ENCODE measurements at places on chromosomes 6 and 20. TPM values are rescaled to one million over a fixed set of nuclear protein-coding genes. Genes with fewer than 3 reads are reported as not detected.

GRCh38 chr20:50730765-50731054 is 670 bp upstream of the PARD6B start:
- no peaks in the 10 kb centered on the region for H3K36me3 ChIP-seq
- peak overlapping the region; percentile 91 for H3K4me3 ChIP-seq
- peaks cover 10% of the 10 kb centered on the region for H3K27me3 ChIP-seq
- no peak for DNase-seq
- peak overlapping the region; percentile 77 for H3K27ac ChIP-seq
- H3K4me1 ChIP-seq, result peaks cover 3% of the 10 kb centered on the region

GRCh38 chr20:51277961-51278360 is 255.1 kb upstream of the KCNG1 start:
- no peaks in the 10 kb centered on the region for H3K4me1 ChIP-seq
- DNase-seq, result no peak
- H3K36me3 ChIP-seq, result no peaks in the 10 kb centered on the region
- H3K27me3 ChIP-seq, result no peaks in the 10 kb centered on the region
- H3K4me3 ChIP-seq, result no peak overlapping the region
- no peak overlapping the region for H3K27ac ChIP-seq

The GSTA2 gene
- total RNA-seq, result not detected

DNA sequence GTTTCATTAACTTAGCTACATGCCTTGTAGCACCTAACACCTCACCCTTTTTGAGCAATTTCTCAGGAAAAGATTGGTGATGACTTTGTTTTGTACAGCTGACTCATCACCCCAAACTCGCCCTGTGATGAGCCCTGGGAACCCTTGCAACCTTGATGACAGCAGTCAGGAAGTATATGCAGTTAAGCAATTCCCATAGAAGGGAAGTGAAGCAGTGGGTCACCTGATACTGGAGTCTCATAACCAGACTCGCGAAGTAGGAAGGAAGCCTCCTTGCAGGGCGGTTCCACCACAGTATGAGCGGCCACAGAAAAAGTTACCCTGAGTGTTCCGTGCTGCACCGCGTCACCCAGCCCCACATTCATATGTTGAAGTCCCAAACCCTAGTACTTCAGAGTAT is 82.0 kb upstream of the EDN1 start:
- H3K36me3 ChIP-seq, result no peaks in the 10 kb centered on the region
- DNase-seq, result no peak
- H3K27me3 ChIP-seq, result no peaks in the 10 kb centered on the region
- H3K27ac ChIP-seq, result no peak overlapping the region

- H3K4me1 ChIP-seq, result no peaks in the 10 kb centered on the region
- H3K27me3 ChIP-seq, result no peaks in the 10 kb centered on the region
- DNase-seq, result no peak
- no peak overlapping the region for H3K4me3 ChIP-seq
Observed at GRCh38 chr6:119303164-119303887, 46.2 kb downstream of the MAN1A1 start.

- H3K27me3 ChIP-seq, result no peaks in the 10 kb centered on the region
- H3K4me1 ChIP-seq, result no peaks in the 10 kb centered on the region
- DNase-seq, result no peak
- no peaks in the 10 kb centered on the region for H3K36me3 ChIP-seq
- no peak overlapping the region for H3K4me3 ChIP-seq
Observed at GRCh38 chr6:85389151-85389797, 60.6 kb upstream of the NT5E start.

- no peaks in the 10 kb centered on the region for H3K27me3 ChIP-seq
- H3K4me1 ChIP-seq, result peaks cover 14% of the 10 kb centered on the region
- H3K36me3 ChIP-seq, result no peaks in the 10 kb centered on the region
- DNase-seq, result no peak
- H3K4me3 ChIP-seq, result no peak overlapping the region
- H3K27ac ChIP-seq, result peak overlapping the region; percentile 26
Observed at GRCh38 chr6:73514746-73515110, 6.1 kb downstream of the EEF1A1 start.

The SLC22A2 gene
- not detected for total RNA-seq

DNA sequence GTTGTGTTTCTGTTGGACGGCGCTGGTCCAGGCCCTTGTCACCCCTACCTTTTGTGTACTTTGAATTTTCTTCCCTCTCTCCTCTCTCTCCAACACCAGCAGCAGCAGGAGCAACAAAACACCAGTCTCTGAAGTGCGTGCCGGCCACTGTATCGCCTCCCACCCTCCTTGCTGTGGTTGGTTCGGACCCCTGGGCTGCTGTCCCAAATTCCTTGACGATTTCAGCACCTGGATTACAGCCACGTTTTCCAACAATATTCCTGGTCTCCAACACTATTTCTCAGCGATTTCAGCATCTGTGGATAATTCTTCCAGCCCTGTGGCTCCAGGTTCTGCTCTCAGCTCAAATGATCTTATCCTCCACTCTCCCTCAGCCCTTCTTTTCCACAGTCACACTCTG is 11.8 kb downstream of the MAS1 start:
- no peak overlapping the region for H3K4me3 ChIP-seq

The HLA-DPA1 gene
- 476 TPM for total RNA-seq

The TFAP2B gene
- not detected for total RNA-seq

The OR2B6 gene
- not detected for total RNA-seq

- no peak overlapping the region for H3K27ac ChIP-seq
- no peak overlapping the region for H3K4me3 ChIP-seq
- H3K27me3 ChIP-seq, result no peaks in the 10 kb centered on the region
- no peaks in the 10 kb centered on the region for H3K36me3 ChIP-seq
Observed at GRCh38 chr6:21357262-21357661, 236.3 kb upstream of the SOX4 start.

The ERVFRD-1 gene
- total RNA-seq, result not detected

The TPD52L1 gene
- 22.8 TPM for total RNA-seq

All from left lung (tissue), 14 donors.